CD8-positive, alpha-beta T cell (primary cell): ENCODE measurements at places on chromosomes 2 and 18.

DNA sequence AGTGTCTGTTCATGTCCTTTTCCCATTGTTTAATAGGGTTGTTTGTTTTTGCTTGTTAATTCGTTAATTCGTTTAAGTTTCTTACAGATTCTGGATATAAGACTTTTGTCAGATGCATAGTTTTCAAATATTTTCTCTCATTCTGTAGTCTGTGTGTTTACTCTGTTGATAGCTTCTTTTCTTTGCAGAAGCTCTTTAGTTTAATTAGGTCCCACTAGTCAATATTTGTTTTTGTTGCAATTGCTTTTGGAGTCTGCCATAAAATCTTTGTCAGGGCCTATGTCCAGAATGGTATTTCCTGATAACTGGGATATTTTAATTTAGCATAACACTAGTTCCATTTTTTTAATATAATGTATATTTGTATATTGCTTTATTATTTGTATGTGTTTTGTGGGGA, 1380.1 kb downstream of the SUCLG1 start:
- no peak for DNase-seq

GRCh38 chr2:159381574-159381973, 95.1 kb upstream of the WDSUB1 start:
- DNase-seq, result no peak

- no peak for DNase-seq
Observed at GRCh38 chr2:181374781-181375675, 82.2 kb upstream of the ITGA4 start.

GRCh38 chr2:10668402-10669012, 21.3 kb downstream of the NOL10 start:
- no peak for DNase-seq

GRCh38 chr2:56715683-56716082, 531.9 kb downstream of the CCDC85A start:
- no peak for DNase-seq

GRCh38 chr2:3108710-3109702, 268.6 kb downstream of the EIPR1 start:
- DNase-seq, result no peak

DNA sequence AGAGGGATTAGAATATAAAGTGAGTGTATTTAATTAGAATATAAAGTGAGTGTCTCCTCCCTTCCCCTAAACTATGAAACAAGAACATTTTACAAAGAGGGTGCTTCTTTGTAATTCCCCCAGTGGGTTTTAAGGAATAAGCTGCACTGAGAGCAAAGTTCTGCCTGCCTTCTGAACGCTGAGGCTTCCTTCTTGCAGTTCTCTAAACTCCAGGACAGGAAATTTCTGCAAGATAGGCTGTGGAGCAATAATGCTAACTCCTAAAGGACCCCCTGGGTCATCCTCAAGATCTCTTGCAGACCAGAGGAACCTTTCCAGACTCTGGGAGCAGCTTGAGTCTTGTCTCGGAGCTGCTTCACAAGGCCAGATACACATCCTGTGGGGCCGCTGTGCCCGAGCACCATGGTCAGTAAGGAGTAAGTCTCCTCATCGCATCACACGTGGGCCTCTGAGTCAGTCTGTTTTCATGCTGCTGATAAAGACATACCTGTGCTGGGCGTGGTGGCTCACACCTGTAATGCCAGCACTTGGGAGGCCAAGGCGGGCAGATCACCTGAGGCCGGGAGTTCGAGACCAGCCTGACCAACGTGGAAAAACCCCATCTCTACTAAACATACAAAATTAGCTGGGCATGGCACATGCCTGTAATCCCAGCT, 87.5 kb upstream of the KCNE4 start:
- no peak for DNase-seq

- DNase-seq, result no peak
Observed at GRCh38 chr2:174590928-174591648, 6.5 kb downstream of the WIPF1 start.

DNA sequence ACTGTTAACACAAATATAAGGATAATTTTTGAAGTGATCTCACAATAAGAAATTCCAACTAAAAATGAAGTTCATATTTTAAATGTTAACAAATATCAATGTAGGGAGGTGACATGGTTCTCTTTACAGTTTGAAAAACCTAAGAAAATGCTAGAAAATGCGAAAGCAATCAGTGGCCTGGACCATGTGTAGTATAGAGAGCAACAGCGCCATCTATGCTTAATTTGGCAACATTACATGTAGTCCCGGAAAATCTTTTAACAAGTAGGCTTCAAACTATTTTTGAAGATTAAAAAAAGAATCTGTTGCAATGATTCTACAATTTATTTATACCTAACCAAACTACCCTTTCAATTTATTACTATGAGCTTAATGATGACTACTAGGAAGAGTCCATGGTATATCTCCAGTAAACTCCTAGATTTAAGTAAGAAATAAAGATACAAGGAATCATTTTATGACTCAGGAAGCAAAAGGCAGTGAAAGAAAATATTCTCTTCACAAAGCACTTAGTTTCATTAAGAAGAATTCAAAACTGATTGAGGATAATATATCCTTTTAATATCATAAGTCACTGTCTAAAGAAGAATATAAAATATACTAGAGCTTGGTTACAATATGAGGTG, 33.3 kb downstream of the NDUFA10 start:
- no peak for DNase-seq

DNA sequence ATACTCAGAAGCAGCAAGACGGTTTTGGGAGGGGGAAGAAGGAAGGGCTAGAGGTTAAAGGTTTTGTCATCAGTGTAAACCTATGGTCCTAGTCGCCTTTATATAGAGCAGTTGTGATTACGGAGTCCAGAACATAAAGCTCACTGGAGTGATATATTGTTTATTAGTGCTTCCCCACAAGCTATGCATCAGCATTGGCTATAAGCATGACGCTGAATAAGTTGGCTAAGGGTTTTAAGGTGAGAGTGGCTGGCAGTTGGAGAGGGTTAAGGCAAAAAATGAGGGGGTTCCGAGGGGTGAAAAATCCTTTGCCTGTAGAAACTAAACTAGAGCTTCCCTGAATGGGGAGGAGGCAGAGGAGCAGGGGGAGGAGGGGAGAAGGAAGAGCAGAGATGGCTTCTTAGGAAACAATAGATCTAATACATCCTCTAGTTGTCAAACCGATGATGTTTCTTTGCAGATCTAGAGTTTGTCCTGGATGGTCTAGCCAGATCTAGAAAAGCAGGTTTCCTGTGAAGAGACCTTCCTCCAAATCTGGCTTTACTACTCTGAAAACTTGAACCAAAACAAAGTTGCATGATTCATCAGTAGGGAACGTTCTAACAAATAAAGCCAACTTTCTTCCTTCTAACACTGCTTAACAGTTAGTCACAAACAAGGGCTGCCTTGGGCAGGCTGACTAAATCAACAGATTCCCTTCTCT, 2.5 kb downstream of the KLF7 start:
- DNase-seq, result no peak

GRCh38 chr2:75540994-75541393, 19.7 kb downstream of the EVA1A start:
- no peak for DNase-seq

DNA sequence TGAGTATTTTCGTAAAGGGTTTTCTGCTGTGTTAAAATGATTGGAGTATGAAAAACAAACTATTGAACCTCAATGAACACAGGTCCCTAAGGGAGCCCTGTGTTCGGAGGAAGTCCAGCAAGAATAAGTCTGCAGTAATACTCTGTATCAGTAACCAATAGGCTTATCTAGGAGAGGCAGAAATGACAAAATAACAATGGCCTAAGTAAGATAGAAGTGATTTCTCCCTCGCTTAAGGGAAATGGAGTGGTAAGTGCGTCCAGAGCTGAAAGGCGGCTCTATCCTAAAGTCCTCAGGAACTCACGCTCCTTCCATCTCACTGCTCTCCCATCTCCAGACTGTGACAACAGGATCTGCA, 29.3 kb upstream of the MFSD6 start:
- DNase-seq, result no peak

DNA sequence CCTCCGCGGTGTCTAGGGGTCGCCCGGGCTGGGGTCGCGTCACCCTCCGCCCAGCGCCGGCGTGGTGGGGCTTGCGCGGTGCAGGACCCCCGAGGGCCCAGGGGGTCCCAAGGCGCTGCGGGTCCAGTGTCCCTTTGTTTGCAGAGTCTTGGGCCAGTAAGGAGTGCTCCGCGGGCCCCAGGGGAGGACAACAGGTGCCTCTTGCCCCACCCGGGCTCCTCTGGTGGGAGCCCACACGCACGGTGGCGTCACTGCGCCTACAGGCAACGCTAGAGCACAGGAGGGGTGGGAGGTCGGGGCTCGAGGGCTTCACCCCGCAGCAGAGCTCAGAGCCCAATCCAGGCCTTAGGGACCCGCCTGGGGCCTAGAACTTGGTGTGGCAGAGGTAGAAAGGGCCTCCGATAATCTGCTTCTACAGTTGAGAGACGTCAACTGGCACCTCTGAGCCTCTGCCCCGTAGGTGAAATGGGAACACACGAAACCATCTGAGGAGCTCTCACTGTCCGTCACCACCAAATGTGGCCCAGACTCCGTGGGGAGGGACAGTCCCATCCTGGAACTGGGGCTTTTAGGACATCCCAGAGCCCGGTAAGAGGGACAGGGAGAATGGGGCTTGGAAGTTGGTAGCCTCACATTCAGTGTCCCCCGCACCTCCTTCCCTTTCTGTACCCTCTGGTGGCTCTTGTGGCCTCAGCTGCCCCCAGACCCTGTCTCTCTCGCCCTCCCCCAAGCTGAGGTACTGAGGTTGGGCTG, 1.4 kb downstream of the ARID5A start:
- peak; percentile 61 for DNase-seq

- no peak for DNase-seq
Observed at GRCh38 chr2:233361297-233361696, 7.0 kb downstream of the DGKD start.

DNA sequence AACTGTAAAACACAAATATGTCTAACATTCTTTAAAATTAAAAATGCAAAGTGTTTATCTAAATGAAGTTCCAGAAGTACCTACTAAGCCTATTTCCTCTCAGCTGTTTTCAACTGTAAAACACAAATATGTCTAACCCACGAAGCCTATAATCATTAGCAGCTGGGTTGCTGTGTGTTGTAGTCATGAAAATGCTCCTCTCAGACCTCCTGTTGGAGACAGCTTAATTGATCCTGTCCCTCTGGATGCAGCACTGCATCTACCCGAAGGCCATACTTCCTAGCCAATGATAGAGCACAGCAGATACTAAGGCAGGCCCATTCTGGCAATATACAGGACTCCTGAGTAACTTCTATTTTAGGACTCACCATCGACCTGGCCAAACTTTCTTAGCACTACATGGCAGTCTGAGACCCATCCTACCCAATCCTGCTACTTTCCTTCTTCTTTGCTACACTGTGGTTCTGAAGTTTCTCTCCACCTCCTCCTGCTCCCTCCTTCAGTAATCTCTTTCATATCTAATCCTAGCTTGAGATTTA, 92.5 kb upstream of the RBBP8 start:
- DNase-seq, result no peak

GRCh38 chr18:76850112-76850511, 27.8 kb downstream of the ZNF236 start:
- DNase-seq, result no peak

- DNase-seq, result no peak
Observed at GRCh38 chr18:78967692-78968091, 11.9 kb upstream of the SALL3 start.

DNA sequence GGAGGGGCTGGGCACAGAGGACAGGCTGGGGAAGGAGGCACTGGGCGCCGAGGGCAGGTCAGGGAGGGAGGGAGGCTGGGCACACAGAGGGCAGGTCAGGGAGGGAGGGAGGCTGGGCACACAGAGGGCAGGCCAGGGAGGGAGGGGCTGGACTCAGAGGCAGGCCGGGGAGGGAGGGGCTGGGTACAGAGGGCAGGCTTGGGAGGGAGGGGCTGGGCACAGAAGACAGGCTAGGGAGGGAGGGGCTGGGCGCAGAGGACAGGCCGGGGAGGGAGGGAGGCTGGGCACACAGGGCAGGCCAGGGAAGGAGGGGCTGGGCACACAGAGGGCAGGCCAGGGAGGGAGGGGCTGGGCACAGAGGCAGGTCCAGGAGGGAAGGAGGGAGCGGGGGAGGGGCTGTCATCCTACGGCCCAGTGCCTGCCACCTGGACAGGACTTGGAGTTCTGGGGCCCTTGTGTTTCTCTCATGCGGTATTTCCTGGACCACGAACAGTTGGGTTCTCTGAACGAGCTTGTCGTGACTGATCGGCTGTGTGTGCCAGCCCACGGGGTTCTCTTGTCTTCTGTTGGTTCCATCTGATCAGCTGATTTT, 46.7 kb upstream of the KCNG2 start:
- DNase-seq, result no peak

- DNase-seq, result no peak
Observed at GRCh38 chr2:185793532-185794345, 55.1 kb downstream of the FSIP2 start.

DNA sequence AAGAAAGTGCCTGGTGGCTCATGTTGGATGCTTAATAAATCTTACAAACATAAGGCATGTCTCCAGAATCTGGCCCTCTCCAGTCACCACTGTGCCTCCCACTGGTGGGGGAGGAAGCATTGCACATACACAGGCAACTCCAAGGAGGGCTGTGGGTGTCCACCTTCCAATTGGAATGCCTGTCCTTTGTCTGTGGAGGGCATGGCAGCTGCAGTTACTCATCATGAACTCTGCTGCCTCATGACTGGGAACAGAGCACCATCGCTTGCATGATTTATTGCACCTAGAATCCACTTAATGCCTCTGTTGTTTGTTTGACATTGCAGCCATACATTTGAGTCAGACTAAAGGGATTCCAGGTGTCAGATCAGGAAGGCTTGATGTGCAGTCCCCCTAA, 278.9 kb downstream of the PRKCE start:
- DNase-seq, result no peak

GRCh38 chr2:8067784-8068336, 614.0 kb upstream of the ID2 start:
- no peak for DNase-seq

DNA sequence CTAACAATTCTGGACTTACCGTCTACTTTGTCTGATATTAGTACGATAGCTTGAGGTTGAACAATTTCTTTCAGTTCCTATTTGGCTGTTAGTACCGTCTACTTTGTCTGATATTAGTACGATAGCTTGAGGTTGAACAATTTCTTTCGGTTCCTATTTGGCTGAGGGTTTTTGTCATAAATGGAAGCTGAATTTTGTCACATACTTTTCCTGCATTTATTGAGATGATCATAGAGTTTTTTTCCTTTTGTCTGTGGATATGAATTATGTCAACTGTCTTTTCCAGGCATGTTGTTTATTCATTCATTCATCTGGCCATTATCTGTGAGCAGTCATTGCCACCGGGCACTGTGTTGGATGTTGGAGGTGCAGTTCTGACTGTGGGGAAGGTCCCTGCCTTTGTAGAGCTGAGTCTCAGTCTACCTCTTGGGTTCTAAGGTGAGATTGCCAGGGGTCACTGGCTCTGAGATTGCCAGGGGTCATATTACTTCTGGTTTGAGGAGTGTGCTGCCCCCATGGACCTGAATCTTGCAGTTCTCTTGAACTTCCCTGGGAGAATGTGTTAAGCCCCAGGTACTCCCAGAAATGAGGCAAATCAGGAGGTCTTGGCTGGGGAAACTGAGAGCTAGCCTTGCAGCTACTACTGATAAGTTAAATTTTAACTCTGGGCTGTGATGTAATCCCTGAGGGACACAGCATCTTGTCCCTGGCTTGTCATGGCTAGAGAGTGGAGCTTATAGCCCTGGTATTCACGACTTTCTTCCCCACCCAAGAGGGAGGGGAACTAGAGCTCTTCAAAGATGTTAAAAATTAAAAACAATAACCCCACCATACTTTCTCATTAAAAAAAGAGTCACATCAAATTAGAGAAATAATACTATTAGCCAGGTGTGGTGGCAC, 89.1 kb upstream of the MBOAT2 start:
- DNase-seq, result no peak
